ENCODE measurements at places on chromosomes 13 and 19.

DNA sequence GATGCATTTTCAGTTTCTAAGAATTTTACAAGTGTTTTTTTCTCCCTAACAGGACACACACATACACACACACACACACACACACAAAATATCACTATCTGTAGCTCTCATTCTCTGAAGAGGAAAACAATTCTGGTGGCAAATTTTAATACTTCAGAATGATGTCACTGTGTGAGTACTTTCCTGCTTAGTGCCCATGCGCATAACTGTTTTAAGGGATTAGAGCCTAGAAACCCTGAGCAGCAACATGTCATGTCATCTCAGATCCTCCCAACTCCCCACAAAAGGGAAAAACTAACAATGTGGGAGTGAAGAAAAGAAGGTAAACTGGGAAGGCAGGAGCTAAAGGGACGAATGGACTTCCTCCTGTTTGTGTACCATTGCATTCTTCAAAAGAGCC lies 401.2 kb downstream of the SPRY2 start:
- no peak overlapping the region for H3K27ac ChIP-seq
- DNase-seq, result no peak
- H3K4me3 ChIP-seq, result no peak overlapping the region
- H3K4me1 ChIP-seq, result peaks cover 14% of the 10 kb centered on the region

DNA sequence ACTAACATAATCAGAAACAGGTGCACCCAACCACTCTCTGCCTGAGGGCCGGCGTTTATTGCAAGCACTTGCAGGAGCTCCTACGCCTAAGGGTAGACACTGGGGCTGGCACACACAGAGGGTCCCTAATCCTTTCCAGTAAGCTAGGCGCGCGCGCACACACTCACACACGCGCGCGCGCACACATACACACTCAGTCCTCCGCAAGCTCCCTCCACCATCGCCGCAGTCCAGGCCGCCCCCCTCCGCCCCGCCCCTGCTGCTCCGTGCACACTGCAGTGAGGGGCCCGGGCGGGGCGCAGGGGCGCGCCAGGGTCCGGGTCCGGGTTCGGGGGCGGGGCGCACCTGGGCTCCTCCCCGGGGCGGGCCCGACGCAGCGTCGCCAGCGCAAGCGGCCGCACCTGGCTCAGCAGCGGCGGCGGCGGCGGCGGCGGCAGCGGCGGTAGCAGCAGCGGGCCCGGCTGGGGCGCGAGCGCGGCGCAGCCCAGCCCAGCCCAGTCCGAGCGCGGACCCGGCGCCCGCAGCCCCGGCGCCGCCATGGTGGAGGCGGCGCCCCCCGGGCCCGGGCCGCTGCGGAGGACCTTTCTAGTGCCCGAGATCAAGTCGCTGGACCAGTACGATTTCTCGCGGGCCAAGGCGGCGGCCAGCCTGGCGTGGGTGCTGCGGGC lies at the start of gene CAMSAP3:
CAMSAP3 (plus strand) TSS at position 398 of the 668 bp plus-strand sequence; CDS start at position 538, 140 bp downstream.
- peaks cover 69% of the 10 kb centered on the region for H3K27me3 ChIP-seq
- no peak within 1 kb of the TSS for H3K27ac ChIP-seq
- no peaks in the 10 kb centered on the region for H3K36me3 ChIP-seq
- H3K4me3 ChIP-seq, result peak within 1 kb of the TSS; percentile 10

GRCh38 chr19:7832009-7832408 lies 2.0 kb downstream of the EVI5L start:
- H3K27ac ChIP-seq, result no peak overlapping the region
- no peaks in the 10 kb centered on the region for H3K36me3 ChIP-seq
- H3K4me3 ChIP-seq, result no peak overlapping the region
- no peak for DNase-seq
- peaks cover 29% of the 10 kb centered on the region for H3K4me1 ChIP-seq

DNA sequence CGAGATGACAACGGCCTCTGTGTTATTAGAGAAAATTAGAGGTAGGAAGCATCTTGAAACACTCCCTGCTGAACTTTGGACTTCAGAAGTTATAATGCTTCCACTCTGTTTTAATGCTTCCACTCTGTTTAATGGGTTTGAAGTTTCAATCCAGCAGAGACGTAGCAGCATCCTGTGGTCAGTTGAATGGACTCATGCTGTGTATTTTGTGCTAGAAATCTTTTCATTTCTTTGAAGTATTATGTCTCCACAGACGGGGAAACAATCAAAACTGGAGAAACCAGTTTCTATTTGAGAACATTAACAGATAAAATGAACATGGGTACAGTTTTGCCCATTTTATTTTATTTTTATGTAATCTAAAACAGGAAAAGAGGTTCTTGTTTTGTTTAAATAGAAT lies 1736.2 kb downstream of the SLITRK5 start:
- no peaks in the 10 kb centered on the region for H3K27me3 ChIP-seq
- no peak for DNase-seq
- H3K27ac ChIP-seq, result no peak overlapping the region
- no peaks in the 10 kb centered on the region for H3K4me1 ChIP-seq

DNA sequence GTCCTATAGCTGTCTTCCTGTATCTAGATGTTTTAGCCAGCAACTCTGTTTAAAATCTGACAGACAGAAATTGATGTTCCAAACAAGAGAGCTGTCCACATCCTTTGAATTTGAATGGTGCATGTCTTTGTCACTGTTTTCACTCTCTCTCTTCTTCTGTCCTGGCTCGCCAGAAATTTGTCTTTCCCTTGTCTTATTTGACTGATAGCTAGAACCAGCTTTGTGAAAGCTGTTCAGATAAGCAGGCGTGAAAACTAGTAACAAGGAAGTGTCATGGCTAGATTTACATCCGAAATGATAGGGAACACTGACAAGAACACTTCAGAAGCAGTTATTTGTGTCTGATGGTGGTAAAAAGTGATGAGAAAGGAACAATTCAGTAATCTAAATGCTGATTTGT lies 354.9 kb upstream of the SLITRK1 start:
- H3K36me3 ChIP-seq, result no peaks in the 10 kb centered on the region
- no peaks in the 10 kb centered on the region for H3K4me1 ChIP-seq
- no peak overlapping the region for H3K4me3 ChIP-seq
- DNase-seq, result no peak
- H3K27me3 ChIP-seq, result no peaks in the 10 kb centered on the region
- no peak overlapping the region for H3K27ac ChIP-seq

DNA sequence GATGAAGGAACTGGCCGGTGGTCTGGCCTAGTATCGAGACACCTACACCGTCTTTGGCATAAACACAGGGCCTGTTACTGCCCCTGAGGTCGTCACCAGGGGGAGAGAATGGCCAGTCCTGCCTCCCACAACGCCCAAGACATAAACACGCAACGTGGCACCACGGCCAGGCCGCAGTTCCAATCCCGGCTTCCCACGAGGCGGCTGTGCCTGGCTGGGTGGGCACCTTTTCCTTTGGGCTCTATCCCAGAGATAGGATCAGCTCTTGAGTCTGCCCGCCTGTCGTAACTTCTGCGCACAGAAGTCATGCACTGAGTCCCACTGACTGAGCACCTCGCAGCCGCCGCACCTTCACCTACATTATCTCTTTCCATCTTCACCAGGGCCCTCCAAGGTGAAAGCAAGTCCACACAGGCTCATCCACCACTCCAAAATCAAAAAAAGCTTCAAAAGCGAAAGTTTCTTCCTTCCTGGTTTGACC lies 1.1 kb downstream of the MIER2 start:
- H3K4me3 ChIP-seq, result peak overlapping the region; percentile 84
- H3K4me1 ChIP-seq, result peaks cover 30% of the 10 kb centered on the region
- no peaks in the 10 kb centered on the region for H3K36me3 ChIP-seq

GRCh38 chr19:42584466-42584865 lies 10.3 kb downstream of the CEACAM8 start:
- no peak for DNase-seq
- H3K4me3 ChIP-seq, result no peak overlapping the region
- H3K36me3 ChIP-seq, result no peaks in the 10 kb centered on the region
- H3K27ac ChIP-seq, result no peak overlapping the region

GRCh38 chr13:100645382-100645781 lies 29.2 kb downstream of the TMTC4 start:
- H3K36me3 ChIP-seq, result no peaks in the 10 kb centered on the region
- no peaks in the 10 kb centered on the region for H3K4me1 ChIP-seq
- no peak for DNase-seq
- no peak overlapping the region for H3K4me3 ChIP-seq

- H3K4me1 ChIP-seq, result peaks cover 56% of the 10 kb centered on the region
- H3K27ac ChIP-seq, result peak overlapping the region; percentile 89
- no peaks in the 10 kb centered on the region for H3K36me3 ChIP-seq
- no peak for DNase-seq
- no peaks in the 10 kb centered on the region for H3K27me3 ChIP-seq
Observed at GRCh38 chr13:39039041-39039440, 785 bp downstream of the NHLRC3 start.

- no peak overlapping the region for H3K27ac ChIP-seq
- no peaks in the 10 kb centered on the region for H3K4me1 ChIP-seq
- no peaks in the 10 kb centered on the region for H3K27me3 ChIP-seq
Observed at GRCh38 chr19:29771708-29772414, 39.9 kb upstream of the CCNE1 start.

- no peaks in the 10 kb centered on the region for H3K27me3 ChIP-seq
- H3K4me3 ChIP-seq, result no peak overlapping the region
- H3K36me3 ChIP-seq, result peaks cover 24% of the 10 kb centered on the region
- peaks cover 38% of the 10 kb centered on the region for H3K4me1 ChIP-seq
- no peak for DNase-seq
- no peak overlapping the region for H3K27ac ChIP-seq
Observed at GRCh38 chr19:49807058-49807903, 5.8 kb downstream of the FUZ start.

DNA sequence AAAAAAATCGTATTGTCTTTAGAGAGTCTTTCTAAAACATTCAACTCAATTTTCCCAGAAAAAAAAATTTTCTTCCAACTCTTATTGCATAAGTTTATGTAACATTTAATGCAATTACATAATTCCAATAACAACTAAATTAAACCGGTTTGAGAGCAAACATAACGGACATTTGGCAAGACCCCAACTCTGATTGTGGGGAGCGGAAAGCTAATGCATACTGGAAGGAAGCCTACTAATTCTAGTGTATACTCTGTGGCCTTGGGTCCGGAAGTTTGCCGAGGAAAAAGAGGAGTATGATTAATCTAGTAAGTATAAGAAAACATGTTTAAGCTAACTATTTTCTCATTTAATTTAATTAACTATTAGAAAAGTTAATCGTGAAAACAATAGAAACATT lies 21.3 kb upstream of the MIR17HG start:
- no peak overlapping the region for H3K4me3 ChIP-seq
- H3K4me1 ChIP-seq, result no peaks in the 10 kb centered on the region
- DNase-seq, result no peak
- H3K36me3 ChIP-seq, result no peaks in the 10 kb centered on the region
- no peak overlapping the region for H3K27ac ChIP-seq

GRCh38 chr19:43700395-43701000 lies 15.4 kb upstream of the IRGC start:
- peak; percentile 30 for DNase-seq
- peaks cover 21% of the 10 kb centered on the region for H3K27me3 ChIP-seq
- H3K27ac ChIP-seq, result peak overlapping the region; percentile 73

- peaks cover 8% of the 10 kb centered on the region for H3K4me1 ChIP-seq
- no peaks in the 10 kb centered on the region for H3K27me3 ChIP-seq
- no peak overlapping the region for H3K27ac ChIP-seq
- H3K4me3 ChIP-seq, result no peak overlapping the region
- no peaks in the 10 kb centered on the region for H3K36me3 ChIP-seq
Observed at GRCh38 chr19:55688422-55689218, 13.6 kb downstream of the EPN1 start.

GRCh38 chr13:62139597-62139996 lies 723.9 kb upstream of the PCDH20 start:
- no peaks in the 10 kb centered on the region for H3K4me1 ChIP-seq
- no peak for DNase-seq
- no peaks in the 10 kb centered on the region for H3K36me3 ChIP-seq
- no peak overlapping the region for H3K4me3 ChIP-seq

DNA sequence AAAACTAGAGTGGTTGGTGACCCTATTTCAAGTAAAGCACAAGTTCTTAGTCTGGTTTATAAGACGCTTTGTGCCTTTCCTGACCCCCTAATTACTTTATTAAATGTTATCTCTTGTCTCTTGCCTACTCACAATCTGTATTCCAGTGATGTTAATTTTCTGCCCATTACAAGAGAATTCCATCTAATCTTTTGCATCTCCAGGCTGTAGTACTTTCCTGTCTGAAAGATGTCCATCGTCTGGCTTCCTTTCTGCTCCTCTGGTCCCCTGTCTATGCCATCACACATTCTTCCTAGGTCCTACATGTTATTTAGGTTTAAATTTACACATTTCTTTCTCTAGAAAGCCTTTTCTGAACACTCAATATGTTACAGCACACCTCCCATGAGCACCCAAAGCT lies 25.9 kb upstream of the OXGR1 start:
- no peaks in the 10 kb centered on the region for H3K4me1 ChIP-seq
- H3K27me3 ChIP-seq, result no peaks in the 10 kb centered on the region
- H3K27ac ChIP-seq, result no peak overlapping the region
- DNase-seq, result no peak
- H3K36me3 ChIP-seq, result no peaks in the 10 kb centered on the region

GRCh38 chr13:110845520-110845919 lies 69.3 kb downstream of the ANKRD10 start:
- H3K36me3 ChIP-seq, result no peaks in the 10 kb centered on the region
- DNase-seq, result no peak
- no peak overlapping the region for H3K27ac ChIP-seq
- no peaks in the 10 kb centered on the region for H3K27me3 ChIP-seq

DNA sequence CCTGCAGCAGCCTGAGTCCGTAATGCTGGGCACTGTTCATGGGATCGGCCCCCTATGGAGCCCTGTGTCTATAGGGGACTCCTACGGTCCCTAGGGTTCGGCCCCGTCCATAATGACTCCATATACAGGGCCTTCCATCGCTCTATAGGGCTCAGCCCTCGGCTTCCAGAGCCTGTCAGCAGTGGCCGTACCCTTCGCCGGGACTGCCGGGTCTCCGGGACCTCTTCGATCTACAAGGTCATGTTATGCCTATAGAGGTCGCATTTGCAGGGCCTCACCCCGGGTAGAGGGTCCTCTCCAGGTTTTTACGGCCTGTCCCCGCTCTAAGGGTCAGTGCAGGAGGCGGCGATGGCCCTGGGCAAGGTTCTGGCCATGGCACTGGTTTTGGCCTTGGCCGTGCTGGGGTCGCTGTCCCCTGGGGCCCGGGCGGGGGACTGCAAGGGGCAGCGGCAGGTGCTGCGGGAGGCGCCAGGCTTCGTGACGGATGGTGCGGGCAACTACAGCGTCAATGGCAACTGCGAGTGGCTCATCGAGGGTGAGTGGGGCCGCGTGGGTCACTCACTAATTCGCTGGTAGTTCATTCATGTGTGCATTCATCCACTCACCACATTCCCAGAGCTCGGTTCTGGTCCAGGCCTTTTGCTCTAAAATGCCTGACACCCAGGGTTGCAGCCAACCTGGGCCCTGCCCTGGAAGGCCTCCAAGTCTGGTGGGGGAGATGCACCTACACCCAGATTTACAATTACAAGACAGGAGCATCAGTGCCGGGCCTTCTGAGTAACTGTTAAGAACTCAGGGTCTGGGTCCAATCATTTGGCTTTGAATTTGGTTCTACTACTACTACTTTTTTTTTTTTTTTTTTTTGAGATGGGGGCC lies 699 bp downstream of the MEGF8 start:
- DNase-seq, result no peak
- peaks cover 31% of the 10 kb centered on the region for H3K4me1 ChIP-seq
- H3K36me3 ChIP-seq, result no peaks in the 10 kb centered on the region
- H3K27ac ChIP-seq, result peak overlapping the region; percentile 89
- peaks cover 13% of the 10 kb centered on the region for H3K27me3 ChIP-seq

All from heart right ventricle (tissue), 16 donors.